ENCODE measurements at places on chromosomes 3 and 15.
A peak's percentile ranks its signal among the peaks of the same experiment; 100 is the strongest.

- no peak for DNase-seq
These were observed 346.6 kb upstream of the DCBLD2 start for GRCh38 chr3:99248130-99248529.

DNA sequence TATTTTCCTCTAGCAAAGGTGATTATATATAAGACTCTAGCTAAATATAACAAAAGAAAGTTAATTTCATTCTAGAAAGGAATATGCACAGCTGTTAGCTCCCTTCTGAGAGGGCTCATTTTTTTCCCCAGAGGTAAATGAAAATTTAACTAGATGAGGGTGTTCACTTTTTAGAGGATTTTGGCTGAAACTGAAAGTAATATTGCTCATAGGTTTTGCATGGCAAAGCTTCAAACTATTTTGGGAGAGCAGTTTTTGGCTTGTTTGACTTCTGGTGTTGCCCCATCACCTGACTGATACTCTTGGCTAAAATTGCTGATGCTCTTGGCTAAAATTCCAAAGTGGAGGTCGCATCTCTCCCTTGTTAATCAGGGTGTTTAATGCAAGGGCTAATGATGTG is 311.9 kb downstream of the EDEM1 start:
- no peak for DNase-seq

DNA sequence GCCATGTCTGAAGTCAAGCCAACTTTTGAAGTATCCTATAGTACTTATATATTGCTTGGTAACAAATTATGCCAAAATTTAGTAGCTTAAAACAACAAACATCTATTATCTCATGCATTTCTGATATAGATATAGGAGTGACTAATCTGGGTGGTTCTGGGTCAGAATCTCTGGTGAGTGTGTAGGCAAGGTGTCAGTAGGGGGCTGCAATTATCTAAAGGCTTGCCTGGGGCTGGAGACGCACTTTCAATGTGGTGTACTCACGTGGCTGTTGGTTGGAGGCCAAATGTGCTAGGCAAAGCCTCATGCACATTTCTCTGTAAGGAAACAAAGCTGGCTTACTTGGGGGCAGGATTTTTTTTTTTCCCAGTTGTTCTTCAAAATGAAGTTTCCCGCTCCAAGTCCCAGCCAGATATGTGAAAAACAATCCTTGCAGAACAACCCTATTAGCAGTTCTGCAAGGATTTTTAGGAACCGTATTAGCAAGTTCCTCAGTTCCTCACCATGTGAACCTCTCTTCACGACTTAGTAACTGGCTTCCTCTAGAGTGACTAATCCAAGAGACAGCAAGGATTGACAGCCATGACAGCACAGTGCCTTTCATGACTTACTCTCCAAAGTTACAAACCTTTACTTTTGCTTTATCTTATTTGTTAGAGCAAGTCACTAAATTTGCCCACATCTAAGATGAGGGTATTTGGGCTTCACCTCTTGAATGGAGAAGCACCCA is 25.8 kb downstream of the GREM1 start:
- DNase-seq = no peak

DNA sequence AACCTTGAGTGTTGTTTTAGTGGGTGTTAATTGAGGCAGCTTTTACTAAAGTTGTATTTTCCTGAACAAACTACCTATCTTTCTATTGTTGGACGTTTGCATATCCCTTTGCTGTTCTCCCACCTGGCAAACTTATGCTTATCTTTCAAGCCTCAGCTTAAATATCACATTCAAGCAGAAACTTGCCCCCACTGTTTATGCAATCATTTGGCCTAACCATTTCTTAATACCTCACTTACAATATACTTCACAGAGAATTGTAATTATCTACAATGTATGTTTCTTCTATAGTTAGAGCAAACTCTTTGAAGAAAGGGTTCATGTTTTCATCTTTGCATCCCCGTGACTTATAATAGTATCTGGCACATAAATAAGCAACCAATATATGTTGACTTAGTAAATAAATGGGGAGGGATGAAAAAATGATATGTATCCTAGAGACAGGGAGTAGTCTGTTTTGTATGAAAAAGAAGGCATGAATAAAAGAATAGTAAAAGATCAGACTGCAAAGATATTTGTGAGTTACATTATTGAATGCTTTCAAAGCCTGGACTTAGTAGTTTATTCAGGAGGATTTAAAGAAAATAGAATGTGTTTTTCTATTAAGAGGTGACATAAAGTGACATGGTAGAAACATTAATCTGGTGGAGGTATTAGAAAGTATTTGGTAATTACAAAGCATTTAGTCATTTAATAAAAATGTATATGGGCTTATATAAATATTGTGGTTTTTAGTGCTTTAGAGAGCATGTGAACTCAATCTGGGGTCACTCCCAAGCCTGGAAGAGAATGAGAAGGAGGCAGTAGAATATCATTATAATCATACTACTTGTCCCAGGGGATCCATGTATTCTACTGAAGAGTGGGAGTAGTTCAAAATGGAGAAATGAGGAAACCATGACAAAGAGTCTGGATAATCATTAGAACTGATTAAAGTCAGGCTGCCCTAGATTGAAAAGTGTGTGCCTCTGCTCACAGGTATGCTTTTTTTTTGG is 60.0 kb upstream of the DCBLD2 start:
- DNase-seq = no peak

- DNase-seq = no peak
These were observed 109.4 kb upstream of the AGTR1 start for GRCh38 chr3:148588291-148588690.

- no peak for DNase-seq
These were observed 107.5 kb upstream of the GALNT15 start for GRCh38 chr3:16066975-16067374.

DNA sequence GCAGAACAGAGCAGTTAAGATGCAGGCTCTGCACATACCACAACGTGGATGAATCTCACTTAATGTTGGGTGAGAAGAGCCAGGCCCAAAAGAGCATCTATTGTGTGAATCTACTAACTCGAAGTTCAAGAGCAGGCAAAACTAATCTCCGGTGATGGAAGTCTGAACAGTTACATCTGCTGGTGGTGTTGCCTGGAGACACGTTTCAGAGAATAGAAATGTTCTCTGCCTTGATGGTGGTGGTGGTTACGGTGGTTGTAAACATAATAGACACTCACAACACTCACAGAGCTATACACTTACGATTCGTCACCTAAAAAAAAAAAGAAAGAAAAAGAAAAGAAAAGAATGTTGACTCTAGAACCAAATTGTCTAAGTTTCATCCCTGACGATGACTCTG is 86.8 kb downstream of the LIPC start:
- DNase-seq = no peak

- DNase-seq = no peak
These were observed 832 bp upstream of the CACNA1D start for GRCh38 chr3:53493595-53493962.

GRCh38 chr3:155805204-155805801 is 775 bp downstream of the C3orf33 start:
- DNase-seq = no peak

- DNase-seq = peak; percentile 30
These were observed 31.4 kb downstream of the GOLGA8S start for GRCh38 chr15:23385886-23386430.
